Activated CD4-positive, alpha-beta T cell treated with anti-CD3 and anti-CD28 coated beads, Interleukin-2, amount 10 ng/mL, durations not matched to agents 7 days and 5 days (primary cell): ENCODE measurements at places on chromosomes 2 and 18. TPM values are rescaled to one million over a fixed set of nuclear protein-coding genes. Genes with fewer than 3 reads are reported as not detected.

ANKRD53 gene
- total RNA-seq = not detected

DNA sequence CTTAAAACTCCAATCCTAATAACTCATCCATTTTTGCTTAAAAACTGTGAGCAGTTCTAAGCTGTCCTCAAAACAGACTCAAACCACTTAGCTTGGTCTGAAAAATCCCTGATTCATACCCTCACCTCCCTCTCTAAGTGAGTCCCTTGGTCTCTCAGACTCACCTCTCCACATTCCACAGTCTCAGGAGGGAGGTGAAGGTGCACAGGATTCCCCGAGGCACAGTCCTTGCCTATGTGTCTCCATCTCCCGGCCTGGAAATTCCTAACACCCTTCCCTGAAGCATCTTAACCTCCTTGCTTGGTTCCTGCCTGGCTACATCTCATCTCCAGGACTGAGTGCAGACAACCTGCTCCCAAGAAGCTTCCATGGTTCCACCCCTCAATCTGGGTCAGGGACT is 45.0 kb downstream of the CYRIA start:
- peaks cover 37% of the 10 kb centered on the region for H3K4me1 ChIP-seq
- H3K36me3 ChIP-seq = no peaks in the 10 kb centered on the region
- DNase-seq = no peak
- no peak overlapping the region for H3K27ac ChIP-seq

DNA sequence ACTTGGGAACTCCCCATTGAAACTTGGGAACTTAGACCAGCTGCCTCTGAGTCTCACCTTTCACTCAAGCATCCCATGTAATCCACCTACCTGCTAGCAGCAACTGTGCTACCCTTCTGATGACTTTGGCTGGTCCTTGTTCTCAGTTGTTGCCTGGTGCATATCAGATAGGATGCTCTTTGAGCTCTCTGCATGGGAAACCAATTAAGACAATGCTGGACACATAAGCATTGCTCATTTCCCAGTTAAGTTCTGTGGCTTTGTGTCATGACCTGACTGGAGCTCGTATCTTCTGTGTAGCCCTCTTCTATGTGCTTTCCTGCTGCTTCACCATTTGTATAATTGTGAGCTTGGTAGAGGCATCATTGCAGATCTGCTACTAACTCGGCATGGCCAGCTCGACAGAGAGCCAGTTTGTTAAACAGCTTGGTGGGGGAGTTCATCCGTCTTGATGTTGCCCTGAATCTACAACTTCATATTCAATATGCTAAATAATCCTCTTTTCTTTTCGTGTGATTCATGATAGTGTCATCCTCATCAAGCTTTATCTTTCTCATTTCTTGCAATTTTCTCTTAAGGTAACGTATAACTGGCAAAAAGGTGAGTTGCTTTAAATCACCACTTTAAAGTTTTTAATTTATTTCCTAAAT is 447.5 kb upstream of the SLC14A2 start:
- no peaks in the 10 kb centered on the region for H3K36me3 ChIP-seq
- peaks cover 4% of the 10 kb centered on the region for H3K27me3 ChIP-seq
- no peak overlapping the region for H3K4me3 ChIP-seq
- H3K4me1 ChIP-seq = no peaks in the 10 kb centered on the region
- no peak for DNase-seq
- H3K27ac ChIP-seq = no peak overlapping the region

UGT1A9 gene
- not detected for total RNA-seq

GRCh38 chr18:14961991-14962390 is 214.0 kb downstream of the ANKRD30B start:
- H3K36me3 ChIP-seq = no peaks in the 10 kb centered on the region
- no peak for DNase-seq
- no peak overlapping the region for H3K4me3 ChIP-seq
- no peaks in the 10 kb centered on the region for H3K4me1 ChIP-seq
- no peaks in the 10 kb centered on the region for H3K27me3 ChIP-seq

- H3K4me3 ChIP-seq = no peak overlapping the region
- H3K36me3 ChIP-seq = no peaks in the 10 kb centered on the region
- no peaks in the 10 kb centered on the region for H3K27me3 ChIP-seq
- no peak overlapping the region for H3K27ac ChIP-seq
- H3K4me1 ChIP-seq = peaks cover 18% of the 10 kb centered on the region
- DNase-seq = no peak
Observed at GRCh38 chr18:5972298-5972697, 77.0 kb upstream of the TMEM200C start.

PELI1 gene
- 29.8 TPM for total RNA-seq

DNA sequence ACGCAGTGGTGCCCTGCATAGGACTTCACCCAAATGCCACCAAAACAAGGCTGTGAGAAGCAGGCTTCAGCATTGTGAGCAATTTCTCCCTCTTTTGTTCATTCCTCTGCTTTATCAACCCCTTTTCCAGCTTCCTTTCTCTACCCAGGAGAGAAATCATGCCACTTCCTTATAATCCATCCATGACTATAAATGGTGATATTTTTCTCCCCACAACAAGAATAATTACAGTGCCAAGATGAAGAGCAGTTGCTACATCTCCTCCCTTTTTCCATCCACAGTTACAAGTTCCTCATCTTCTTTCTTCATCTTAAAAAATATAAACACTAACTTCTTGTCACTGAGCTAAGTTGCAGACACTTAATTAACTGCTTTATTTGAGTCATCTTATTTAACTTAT is 167.2 kb downstream of the ANTXR1 start:
- DNase-seq = no peak
- no peak overlapping the region for H3K4me3 ChIP-seq
- no peak overlapping the region for H3K27ac ChIP-seq
- peaks cover 19% of the 10 kb centered on the region for H3K27me3 ChIP-seq
- H3K36me3 ChIP-seq = no peaks in the 10 kb centered on the region

GRCh38 chr2:138090330-138090729 is 126.1 kb downstream of the HNMT start:
- no peaks in the 10 kb centered on the region for H3K36me3 ChIP-seq
- H3K4me1 ChIP-seq = no peaks in the 10 kb centered on the region
- no peak for DNase-seq
- H3K4me3 ChIP-seq = no peak overlapping the region
- H3K27ac ChIP-seq = no peak overlapping the region

DNA sequence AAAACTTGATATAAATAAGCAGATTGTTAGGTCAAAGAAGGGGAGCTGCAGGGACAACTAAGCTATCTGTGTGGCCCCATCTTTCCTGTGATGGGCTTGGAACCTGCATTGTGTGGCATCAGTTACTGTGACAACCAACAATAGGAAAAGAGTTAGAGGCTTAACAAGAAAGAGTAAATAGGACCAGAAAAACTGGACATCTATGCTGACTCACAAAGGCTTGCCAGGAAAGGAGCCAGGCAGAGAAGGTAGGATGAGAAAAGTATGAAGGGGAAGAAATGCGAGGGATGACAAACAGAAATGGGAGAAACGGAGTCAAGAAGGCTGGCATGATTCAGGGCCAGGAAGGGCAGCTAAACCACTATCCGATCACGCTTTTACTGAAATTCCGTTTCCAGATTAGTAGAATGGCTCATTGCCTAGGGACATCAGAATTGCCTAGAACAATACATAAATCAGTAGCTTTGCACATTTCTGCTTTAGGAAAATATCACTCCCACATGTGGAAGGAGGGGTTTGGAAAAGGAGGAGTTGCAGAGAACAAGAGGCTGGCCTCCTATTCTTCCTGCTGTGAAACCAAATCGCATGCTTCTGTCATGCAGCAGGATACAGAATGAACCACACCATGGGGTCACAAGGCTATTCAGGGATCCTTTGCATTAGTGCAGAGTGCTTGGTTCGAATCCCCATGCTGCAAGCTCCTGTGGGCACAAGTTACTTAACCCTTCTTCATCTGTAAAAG is 7.3 kb downstream of the PLA2R1 start:
- no peaks in the 10 kb centered on the region for H3K36me3 ChIP-seq
- H3K4me3 ChIP-seq = no peak overlapping the region

GRCh38 chr2:239500574-239501550 is 100.0 kb upstream of the HDAC4 start:
- H3K27me3 ChIP-seq = no peaks in the 10 kb centered on the region
- no peak for DNase-seq
- no peaks in the 10 kb centered on the region for H3K4me1 ChIP-seq
- no peak overlapping the region for H3K4me3 ChIP-seq
- H3K36me3 ChIP-seq = no peaks in the 10 kb centered on the region
- no peak overlapping the region for H3K27ac ChIP-seq

USP34 gene
- 95.6 TPM for total RNA-seq

ICOS gene
- total RNA-seq = 52.0 TPM
